ENCODE measurements at places on chromosomes 3 and 15. TPM values are rescaled to one million over a fixed set of nuclear protein-coding genes. Genes with fewer than 3 reads are reported as not detected.

- H3K27ac ChIP-seq, result peak overlapping the region; percentile 93
- peaks cover 86% of the 10 kb centered on the region for H3K4me1 ChIP-seq
- H3K27me3 ChIP-seq, result no peaks in the 10 kb centered on the region
- DNase-seq, result no peak
- no peaks in the 10 kb centered on the region for H3K36me3 ChIP-seq
Observed at GRCh38 chr15:39362821-39363561, 217.9 kb upstream of the THBS1 start.

The PLCH1 gene
- not detected for total RNA-seq

DNA sequence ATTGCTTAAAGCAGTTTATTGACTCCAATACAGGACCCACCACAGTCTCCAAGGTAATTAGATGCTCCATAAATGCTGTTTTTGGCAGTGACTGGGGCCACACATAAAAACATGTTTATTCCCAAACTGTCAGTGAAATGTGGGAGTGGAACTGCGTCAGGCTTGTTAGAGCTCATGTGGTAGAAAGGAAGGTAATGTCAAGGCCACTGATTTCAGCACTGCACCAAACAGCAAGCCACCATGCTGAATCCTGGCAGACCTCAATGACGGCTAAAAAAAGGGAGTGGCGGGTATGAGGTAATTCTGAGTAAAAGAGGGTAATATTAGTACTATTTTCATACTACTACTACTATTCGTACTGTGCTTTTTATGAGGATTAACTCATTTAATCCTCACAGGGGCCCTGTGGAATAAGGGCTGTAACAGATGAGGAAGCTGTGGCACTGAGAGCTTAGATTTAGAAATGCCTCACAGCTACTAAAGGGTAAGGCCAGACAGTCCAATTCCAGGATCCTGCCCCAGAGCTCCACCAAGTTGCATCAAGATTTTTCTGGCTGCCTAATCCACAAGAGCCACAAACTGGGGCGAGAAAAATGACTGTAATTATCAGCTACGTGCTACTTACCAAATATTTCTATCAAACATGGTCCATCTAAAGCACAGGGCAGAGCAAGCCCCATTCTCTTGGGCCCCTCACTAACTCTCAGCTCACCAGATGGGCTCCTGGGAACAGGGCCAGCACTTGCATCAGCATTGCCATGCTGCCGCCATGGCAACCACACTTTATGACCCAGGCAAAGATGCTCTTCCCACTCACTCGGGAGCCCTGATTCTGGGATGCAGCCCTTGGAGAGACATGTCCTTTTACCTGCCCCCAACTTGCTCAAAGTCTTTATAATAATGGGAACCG, 83.6 kb upstream of the SPATA12 start:
- H3K27me3 ChIP-seq, result no peaks in the 10 kb centered on the region
- peaks cover 18% of the 10 kb centered on the region for H3K4me1 ChIP-seq
- DNase-seq, result no peak
- H3K4me3 ChIP-seq, result no peak overlapping the region
- no peaks in the 10 kb centered on the region for H3K36me3 ChIP-seq

DNA sequence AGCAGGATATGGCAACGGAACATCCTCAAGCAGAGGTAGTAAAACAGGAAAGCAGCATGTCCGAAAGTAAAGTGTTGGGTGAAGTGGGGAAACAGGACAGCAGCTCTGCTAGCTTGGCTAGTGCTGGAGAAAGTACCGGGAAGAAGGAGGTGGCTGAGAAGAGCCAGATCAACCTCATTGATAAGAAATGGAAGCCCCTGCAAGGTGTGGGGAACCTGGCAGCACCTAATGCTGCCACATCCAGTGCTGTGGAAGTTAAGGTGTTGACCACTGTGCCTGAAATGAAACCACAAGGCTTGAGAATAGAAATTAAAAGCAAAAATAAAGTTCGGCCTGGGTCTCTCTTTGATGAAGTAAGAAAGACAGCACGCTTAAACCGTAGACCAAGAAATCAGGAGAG, 14.3 kb upstream of the ZBTB47 start:
- peaks cover 24% of the 10 kb centered on the region for H3K36me3 ChIP-seq
- H3K27ac ChIP-seq, result no peak overlapping the region
- H3K27me3 ChIP-seq, result no peaks in the 10 kb centered on the region
- no peak overlapping the region for H3K4me3 ChIP-seq

The IMPG2 gene
- total RNA-seq, result 0.80 TPM

The MAN2C1 gene
- 105 TPM for total RNA-seq

DNA sequence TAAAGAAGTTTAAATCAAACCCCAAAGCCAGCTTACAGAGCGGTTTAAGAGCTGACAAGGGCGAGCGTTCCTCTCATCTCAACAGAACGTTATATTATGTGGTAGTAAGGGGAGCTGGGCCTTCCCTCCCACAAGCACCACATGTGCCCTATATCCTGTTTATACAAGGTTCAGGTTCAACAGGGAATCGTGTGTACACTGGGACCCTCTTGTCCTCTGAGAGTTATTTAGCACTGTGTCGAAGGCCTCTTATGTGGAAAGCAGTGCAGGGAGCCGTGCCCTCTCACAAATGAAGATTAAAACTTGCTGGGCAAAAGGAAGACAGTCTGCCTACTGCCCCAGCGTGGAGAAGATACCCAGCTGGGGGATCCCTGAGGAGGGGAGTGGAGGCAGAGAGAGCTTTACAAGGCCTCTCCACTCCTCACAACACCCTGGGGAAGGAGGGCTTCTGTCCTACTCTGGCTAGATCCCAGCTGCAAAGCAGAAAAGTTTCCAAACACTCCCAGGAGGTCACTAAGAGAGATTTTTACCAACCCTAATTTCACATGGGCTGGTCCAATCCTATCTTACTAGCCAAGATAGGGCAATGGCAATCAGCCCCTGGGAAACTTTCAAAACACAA, 2.9 kb downstream of the TLE3 start:
- peaks cover 47% of the 10 kb centered on the region for H3K4me1 ChIP-seq
- DNase-seq, result peak; percentile 19
- H3K36me3 ChIP-seq, result peaks cover 21% of the 10 kb centered on the region
- no peak overlapping the region for H3K27ac ChIP-seq
- H3K4me3 ChIP-seq, result peak overlapping the region; percentile 96

The WNT5A gene
- total RNA-seq, result 11.6 TPM

DNA sequence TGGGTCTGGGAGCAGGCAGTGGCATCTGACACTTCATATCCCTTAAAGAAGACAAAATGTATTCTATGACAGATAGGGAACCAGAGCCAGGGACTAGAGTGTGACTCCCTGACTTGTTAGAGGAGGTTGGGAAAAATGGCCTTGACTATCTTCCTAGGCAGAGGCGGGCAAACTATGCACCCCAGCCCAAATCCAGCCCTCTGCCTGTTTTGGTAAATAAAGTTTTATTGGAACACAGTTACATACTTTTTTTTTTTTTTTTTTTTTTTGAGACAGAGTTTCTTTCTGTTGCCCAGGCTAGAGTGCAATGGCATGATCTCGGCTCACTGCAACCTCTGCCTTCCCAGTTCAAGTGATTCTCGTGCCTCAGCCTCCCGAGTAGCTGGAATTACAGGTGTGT, 47.3 kb downstream of the QTRT2 start:
- no peak overlapping the region for H3K27ac ChIP-seq
- no peak overlapping the region for H3K4me3 ChIP-seq
- no peak for DNase-seq
- no peaks in the 10 kb centered on the region for H3K4me1 ChIP-seq
- H3K27me3 ChIP-seq, result peaks cover 6% of the 10 kb centered on the region

- no peaks in the 10 kb centered on the region for H3K4me1 ChIP-seq
- H3K27ac ChIP-seq, result no peak overlapping the region
- no peaks in the 10 kb centered on the region for H3K27me3 ChIP-seq
- no peaks in the 10 kb centered on the region for H3K36me3 ChIP-seq
- H3K4me3 ChIP-seq, result no peak overlapping the region
Observed at GRCh38 chr3:185351396-185351795, 11.5 kb upstream of the MAP3K13 start.

DNA sequence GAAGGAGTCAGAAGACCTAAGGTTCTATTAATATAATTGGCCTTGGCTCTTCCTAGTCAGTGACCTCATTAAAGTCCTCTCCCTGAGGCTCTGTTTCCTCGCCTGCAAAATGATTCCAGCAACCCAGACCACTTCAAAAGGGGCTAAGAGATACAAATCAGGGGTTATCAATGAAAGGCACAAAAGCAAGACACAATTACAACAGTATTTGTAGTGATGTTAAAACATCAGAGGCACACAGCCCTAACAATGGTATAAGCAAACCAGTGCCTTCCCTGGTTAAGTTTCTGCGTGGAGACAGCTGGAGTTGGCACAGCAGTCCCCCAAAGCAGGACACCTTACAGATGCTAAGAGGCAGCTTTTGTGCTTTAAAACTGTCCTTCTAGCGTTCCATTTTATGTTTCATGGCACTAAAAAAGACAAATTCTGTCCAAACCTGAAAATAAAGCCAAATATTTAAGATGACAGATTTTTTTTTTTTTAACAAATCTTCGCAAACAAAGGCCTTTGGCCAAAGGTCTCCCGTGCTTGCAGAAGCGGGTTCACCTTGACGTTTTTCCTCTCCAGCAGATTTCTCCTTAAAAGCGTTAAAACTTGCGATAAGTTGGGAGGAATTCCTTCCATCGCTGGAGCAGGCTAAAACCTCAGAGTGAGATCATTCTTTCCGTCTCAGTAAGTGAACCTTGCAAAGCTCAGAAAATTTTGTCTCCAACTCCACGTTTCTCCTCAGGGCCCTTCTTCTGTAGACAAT, 999 bp downstream of the ZNF280D start:
- peak overlapping the region; percentile 78 for H3K4me3 ChIP-seq
- peak overlapping the region; percentile 97 for H3K27ac ChIP-seq
- no peaks in the 10 kb centered on the region for H3K27me3 ChIP-seq
- DNase-seq, result no peak
- H3K4me1 ChIP-seq, result peaks cover 25% of the 10 kb centered on the region
- peaks cover 2% of the 10 kb centered on the region for H3K36me3 ChIP-seq

GRCh38 chr15:70378126-70379031, 280.7 kb upstream of the TLE3 start:
- H3K4me3 ChIP-seq, result no peak overlapping the region
- H3K36me3 ChIP-seq, result no peaks in the 10 kb centered on the region
- H3K4me1 ChIP-seq, result peaks cover 28% of the 10 kb centered on the region
- no peak overlapping the region for H3K27ac ChIP-seq

The GOLGA6L22 gene
- not detected for total RNA-seq

GRCh38 chr15:80736560-80736959, 41.5 kb downstream of the ABHD17C start:
- no peak overlapping the region for H3K4me3 ChIP-seq
- H3K27ac ChIP-seq, result no peak overlapping the region
- DNase-seq, result no peak
- H3K4me1 ChIP-seq, result peaks cover 7% of the 10 kb centered on the region
- H3K36me3 ChIP-seq, result peaks cover 5% of the 10 kb centered on the region

DNA sequence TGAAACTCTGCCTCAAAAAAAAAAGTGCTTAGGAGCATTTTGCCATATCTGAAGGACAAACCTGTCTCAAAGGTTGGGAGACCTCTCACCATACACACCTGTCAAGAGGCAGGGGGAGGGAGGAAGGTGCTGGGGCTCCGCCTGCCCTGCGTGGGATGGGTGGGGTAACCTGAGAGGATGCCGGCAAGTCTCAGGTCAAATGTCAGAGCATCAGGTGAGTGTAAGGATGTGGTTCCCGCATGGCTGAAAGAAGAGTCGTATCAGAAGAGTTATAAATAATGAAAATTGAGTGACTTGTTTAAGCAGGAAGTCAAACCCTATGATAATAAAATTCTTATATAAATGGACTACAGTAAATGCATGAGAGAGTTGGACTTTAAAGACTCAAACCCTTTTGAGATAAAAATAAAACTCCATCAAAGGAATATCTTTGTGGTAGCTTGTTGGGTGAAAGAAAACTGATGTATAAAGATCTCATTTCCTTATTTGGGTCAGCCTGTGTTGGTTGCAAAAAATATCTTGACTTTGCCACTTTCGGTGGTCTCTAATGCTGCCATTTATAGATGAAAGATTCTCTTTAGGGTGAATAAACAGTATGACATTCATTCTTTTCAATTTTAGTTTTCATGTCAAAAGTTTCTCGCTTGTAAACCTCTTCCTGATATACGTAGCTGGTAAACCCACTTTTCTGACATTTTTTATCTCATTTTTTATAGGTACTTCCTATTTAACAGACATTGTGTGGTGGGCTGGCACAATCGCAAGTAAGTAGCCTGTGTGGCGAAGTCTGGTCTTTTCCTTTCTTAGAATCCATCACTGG, 23.8 kb downstream of the NIPA1 start:
- H3K4me3 ChIP-seq, result no peak overlapping the region
- DNase-seq, result no peak
- peak overlapping the region; percentile 36 for H3K27ac ChIP-seq
